Activated naive CD8-positive, alpha-beta T cell treated with anti-CD3 and anti-CD28 coated beads, Interleukin-2, amount 50 U/mL, for 24 hours (primary cell): ENCODE measurements at places on chromosomes 1 and 21.

- H3K4me3 ChIP-seq = no peak overlapping the region
- H3K27ac ChIP-seq = no peak overlapping the region
- H3K27me3 ChIP-seq = no peaks in the 10 kb centered on the region
These were observed 32.2 kb upstream of the IFNAR2 start for GRCh38 chr21:33197496-33197895.

DNA sequence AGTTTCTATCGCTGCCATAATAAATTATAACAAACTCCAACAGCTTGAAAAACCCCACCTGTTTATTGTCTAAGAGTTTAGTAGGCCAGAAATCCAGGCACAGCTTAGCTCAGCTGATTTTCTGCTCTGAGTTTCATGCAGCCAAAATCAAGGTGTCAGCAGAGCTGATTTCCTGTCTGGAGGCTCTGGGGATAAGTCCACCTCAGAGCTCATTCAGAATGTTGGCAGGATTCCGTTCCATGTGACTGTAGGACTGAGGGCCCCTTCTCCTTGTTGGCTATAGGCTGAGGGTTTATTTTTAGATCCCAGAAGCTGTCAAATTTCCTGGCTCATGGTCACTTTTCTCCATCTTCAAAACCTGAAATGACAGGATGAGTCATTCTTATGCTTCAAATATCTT, 91.6 kb upstream of the CHODL start:
- no peaks in the 10 kb centered on the region for H3K27me3 ChIP-seq
- no peaks in the 10 kb centered on the region for H3K36me3 ChIP-seq
- DNase-seq = no peak
- no peak overlapping the region for H3K27ac ChIP-seq
- peaks cover 17% of the 10 kb centered on the region for H3K4me1 ChIP-seq
- H3K4me3 ChIP-seq = no peak overlapping the region

DNA sequence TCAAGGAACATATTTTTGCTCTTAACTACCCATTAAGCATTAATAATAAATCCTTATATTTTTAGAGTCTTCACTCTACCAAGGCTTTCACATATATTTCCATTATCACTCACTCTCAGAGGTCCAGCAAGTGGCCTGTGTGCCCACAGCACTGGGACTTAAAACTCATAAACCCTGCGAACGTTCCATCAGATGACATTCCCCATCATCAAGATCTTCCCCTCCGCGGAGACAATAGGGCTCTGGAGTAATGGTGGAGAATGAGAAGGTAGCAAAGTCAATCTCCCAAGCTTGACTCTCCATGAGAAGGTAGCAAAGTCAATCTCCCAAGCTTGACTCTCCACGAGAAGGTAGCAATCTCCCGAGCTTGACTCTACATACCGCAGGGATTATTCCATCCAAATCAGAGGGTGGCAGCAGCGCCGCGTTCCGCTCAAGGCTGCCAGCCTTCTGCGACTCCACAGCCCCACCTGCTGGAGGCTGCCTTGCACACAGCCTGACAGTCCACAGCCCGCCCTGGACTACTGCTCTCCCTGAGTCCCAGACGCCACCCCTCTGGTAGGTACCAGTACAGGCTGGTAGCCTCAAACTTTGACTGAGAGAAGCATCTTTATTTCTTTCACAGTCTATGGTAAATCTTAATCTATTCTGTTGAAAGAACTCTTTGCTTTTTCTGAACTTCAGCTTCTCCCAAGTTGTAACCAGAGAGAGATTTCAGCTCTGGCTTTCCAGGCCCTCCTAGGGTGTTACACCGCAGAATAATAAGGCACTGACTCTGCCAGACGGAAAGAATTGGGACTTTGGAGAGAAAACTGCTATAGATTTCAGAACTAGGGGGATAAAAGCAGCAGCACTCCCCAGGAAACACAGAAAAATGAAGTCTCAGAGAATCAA, 26.4 kb upstream of the CTTNBP2NL start:
- H3K27ac ChIP-seq = no peak overlapping the region
- H3K4me1 ChIP-seq = no peaks in the 10 kb centered on the region
- peaks cover 41% of the 10 kb centered on the region for H3K27me3 ChIP-seq
- no peaks in the 10 kb centered on the region for H3K36me3 ChIP-seq
- no peak overlapping the region for H3K4me3 ChIP-seq

DNA sequence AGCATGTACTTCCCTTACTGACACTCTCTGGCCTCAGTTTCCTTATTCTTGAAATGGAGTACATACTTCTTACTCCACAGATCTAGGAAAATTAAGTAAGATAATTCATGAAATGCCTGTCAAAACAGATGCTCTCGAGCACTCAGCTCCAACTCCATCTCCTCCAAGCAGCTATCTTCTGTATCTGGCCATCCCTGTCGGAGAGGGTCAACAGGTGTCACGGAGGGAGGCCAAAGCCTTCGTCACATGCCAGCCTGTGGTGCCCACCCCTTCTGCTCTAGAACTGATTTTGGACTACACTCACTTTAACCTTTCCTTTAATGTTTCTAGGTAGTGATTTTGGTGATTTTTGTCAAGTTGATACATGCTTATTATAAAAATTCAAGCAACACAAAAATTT, 18.8 kb upstream of the PKP1 start:
- no peak overlapping the region for H3K27ac ChIP-seq
- no peaks in the 10 kb centered on the region for H3K4me1 ChIP-seq
- H3K27me3 ChIP-seq = peaks cover 23% of the 10 kb centered on the region
- DNase-seq = no peak
- no peaks in the 10 kb centered on the region for H3K36me3 ChIP-seq

GRCh38 chr1:18123467-18123992, 15.9 kb downstream of the IGSF21 start:
- H3K36me3 ChIP-seq = no peaks in the 10 kb centered on the region
- H3K4me3 ChIP-seq = no peak overlapping the region
- H3K27me3 ChIP-seq = peaks cover 28% of the 10 kb centered on the region
- DNase-seq = no peak
- H3K4me1 ChIP-seq = no peaks in the 10 kb centered on the region
- no peak overlapping the region for H3K27ac ChIP-seq

GRCh38 chr1:111208921-111209320, 8.5 kb upstream of the DENND2D start:
- DNase-seq = no peak
- peaks cover 60% of the 10 kb centered on the region for H3K4me1 ChIP-seq
- no peak overlapping the region for H3K27ac ChIP-seq
- no peak overlapping the region for H3K4me3 ChIP-seq
- H3K27me3 ChIP-seq = no peaks in the 10 kb centered on the region

DNA sequence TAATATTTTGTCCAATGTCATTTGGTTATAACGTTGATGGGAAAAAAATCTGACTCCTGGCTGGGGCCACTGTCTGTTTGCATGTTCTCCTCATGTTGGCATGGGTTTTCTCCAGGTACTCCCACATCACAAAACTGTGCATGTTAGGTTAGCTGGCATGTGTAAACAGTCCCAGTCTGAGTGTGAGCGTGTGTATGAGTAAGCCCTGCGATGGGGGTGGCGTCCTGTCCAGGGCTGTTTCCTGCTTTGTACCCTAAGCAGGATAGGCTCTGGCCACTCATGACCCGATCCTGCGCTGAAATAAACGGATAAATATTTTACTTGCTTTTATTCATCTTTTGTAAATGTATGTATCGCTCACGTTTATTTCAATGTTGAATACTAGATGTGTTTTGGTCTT, 13.5 kb downstream of the EFCAB14 start:
- H3K36me3 ChIP-seq = peaks cover 52% of the 10 kb centered on the region
- H3K4me1 ChIP-seq = peaks cover 12% of the 10 kb centered on the region
- no peak overlapping the region for H3K4me3 ChIP-seq
- H3K27ac ChIP-seq = no peak overlapping the region
